ENCODE measurements at places on chromosomes 1 and 21.
A peak's percentile ranks its signal among the peaks of the same experiment; 100 is the strongest.

DNA sequence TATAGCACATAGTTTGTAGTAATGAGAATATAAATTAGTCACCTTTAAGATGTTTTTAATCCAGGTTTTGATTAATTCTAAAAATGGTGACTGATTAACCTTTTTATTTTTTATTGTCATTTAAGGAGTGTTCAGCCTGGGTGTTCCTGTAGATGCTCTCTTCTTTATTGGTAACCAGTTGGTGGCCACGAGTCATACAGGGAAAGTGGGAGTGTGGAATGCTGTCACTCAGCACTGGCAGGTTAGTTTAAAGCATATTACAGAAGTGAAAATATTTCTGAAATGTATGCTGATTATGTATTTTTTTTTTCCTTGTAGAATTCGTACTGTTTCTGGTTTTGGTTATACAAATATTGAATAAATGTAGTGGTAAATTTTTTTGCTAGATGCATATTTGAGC is 28.1 kb downstream of the KCTD3 start:
- no peak for DNase-seq

- no peak for DNase-seq
Measured at GRCh38 chr1:45499415-45499769, 481 bp downstream of the CCDC163 start.

DNA sequence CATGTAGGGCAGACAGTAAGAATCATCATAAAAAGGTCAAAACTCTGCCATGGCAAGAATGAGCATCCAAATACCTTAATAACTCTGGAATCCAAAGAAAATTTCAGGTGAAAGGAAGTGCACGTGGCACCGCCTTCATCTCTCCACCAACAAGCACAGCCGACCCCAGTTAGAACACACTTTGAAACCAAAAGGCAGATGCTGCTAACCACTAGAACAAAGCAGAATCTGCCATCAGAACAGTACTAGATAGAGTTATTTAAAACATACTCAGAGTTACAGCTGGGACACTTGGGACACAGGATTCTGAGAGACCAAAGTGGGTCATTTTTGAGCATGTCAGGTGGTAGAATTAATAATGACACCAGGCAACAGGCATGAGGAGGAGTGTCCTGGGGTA is 106.7 kb upstream of the SOD1 start:
- no peak for DNase-seq

GRCh38 chr1:170685166-170685565 is 21.2 kb downstream of the PRRX1 start:
- no peak for DNase-seq

DNA sequence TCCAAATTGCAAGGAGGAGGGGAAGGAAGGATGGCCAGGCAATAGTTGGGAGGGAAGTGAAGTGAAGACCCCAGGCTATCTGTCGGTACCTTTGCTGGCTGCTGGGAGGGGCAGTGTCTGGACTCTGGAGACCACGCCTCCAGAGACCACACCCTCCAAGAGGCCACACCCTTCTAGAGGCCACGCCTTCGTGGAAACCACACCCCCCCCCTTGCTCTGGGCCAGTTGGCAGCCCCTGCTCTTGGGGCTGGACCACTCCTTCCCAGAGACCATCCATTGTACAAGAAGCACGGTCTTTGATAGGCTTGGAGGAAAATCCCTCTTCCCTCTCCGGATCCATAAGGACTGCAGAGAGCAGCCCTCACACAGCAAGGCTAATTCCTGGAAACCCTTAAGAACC is 73.1 kb downstream of the RYR2 start:
- no peak for DNase-seq

DNA sequence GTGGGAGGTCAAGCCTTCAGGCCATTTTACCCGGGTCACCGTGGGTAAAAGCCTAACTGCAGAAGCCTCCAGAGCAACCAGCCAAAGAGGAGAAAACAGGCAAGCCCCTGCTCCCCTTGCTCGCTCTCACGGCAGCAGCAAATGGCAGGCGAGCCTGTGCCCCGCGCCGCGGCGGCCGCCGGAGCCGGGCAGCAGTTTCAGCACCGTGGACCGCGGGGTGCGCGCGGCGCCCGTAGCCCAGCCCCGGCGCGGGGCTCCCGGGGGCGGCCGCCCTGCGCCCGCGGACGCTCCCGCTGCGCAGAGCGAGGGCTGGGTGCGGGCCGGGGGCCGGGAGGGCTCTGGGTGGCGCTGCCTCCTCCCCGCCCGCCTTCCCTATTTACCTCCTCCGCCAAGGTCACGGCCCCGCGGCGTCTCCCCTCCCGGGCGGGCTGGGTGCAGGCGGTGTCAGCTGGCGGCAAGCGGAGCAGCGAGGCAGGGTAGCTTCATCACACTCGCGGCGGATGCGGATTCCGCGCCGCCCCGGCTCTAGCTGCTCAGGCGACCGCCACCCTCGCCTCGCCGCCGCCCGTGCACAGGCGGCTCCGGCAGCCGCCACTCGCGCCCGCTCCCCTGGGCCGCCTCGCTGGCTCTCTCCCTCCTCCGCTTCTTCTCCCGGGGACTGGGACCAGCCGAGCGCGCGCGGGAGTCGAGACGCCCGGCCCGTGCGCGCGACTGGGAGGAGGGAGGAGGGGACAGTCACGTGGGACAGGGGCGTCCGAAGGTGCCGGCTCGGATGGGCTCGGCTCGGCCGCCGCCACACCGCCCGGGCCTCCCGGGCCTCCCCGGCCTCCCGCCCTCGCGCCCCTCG is at the start of gene RGS7:
TSS of gene RGS7 (minus strand) at position 687 of the 847 bp plus-strand sequence.
- DNase-seq: peak; percentile 57

DNA sequence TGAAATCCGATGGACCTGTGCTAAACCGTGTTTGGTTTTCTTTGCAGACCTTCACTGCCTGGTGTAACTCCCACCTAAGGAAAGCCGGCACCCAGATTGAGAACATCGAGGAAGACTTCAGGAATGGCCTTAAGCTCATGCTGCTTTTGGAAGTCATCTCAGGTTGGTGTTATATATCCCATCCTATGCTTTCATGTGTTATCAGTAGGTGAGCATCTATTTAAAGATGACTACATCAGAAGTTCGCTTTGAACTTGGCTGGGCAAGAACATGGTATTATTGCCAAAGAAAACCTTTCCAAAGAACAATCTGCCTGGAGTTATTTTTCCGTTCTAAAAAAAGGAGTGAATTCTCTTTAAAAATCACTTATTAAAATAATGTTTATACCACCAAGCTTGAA is 31.5 kb downstream of the ACTN2 start:
- no peak for DNase-seq
